ENCODE measurements at places on chromosomes 4 and X.

DNA sequence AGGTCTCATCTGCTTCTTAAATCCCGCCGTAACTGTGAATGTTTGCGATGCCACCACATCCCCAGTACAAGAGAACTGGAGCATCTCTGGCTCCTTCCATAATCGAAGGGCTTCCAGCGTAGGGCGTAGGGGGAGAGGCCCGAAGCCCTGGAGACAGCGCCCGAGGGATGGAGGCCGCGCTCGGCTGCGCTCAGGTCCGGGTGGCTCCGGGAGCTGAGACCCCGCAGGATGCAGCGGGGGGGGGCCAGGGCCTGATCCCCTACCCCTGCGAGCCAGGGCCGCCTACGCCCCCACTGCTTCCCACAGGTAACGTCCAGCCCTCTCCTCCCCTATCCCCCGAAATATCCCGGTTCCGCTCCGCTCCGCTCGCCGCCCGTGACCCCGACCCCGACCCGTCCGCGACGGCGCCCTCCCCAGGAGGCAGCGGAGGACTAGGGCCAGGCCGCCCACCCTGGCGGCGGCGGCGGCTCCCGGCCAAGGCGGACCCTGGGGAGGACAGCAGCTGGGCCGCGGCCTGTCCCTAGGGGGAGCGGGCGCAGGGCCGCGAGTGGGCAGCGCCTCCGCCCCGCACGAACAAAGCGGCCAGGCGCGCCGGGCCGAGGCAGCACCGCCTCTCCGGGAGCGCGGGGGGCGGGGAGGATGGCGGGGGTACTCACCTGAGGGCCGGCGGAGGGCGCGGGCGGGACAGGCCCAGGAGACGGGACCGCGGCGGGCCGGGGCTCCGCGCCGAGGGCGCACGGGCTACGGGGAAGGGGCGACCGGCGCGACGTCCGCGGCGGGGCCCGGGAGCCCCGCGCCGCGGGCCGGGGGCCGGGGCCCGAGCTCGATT lies 723 bp downstream of the WDFY3 start:
- peak; percentile 55 for DNase-seq

GRCh38 chrX:125203737-125204578 lies 115.7 kb upstream of the TEX13C start:
- DNase-seq = no peak

GRCh38 chr4:181272422-181272821 lies 970.8 kb upstream of the TENM3 start:
- no peak for DNase-seq

- DNase-seq = no peak
These were observed 5.7 kb downstream of the HSD17B13 start for GRCh38 chr4:87316961-87317360.

DNA sequence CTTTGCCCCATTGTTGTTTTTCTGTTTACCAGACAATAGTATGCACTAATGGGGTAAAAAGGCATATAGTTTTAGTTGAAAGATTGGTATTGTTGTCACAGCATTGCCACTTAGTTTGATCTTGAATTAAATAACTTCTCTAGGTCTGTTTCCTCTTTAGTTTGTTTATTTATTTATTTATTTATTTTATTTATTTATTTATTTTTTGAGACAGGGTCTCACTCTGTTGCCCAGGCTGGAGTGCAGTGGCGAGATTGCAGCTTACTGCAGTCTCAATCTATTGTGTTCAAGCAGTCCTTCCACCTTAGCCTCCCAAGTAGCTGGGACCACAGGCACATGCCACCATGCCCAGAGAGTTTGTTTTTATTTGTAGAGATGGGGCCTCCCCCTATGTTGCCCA lies 138.6 kb downstream of the KDM6A start:
- DNase-seq = no peak

DNA sequence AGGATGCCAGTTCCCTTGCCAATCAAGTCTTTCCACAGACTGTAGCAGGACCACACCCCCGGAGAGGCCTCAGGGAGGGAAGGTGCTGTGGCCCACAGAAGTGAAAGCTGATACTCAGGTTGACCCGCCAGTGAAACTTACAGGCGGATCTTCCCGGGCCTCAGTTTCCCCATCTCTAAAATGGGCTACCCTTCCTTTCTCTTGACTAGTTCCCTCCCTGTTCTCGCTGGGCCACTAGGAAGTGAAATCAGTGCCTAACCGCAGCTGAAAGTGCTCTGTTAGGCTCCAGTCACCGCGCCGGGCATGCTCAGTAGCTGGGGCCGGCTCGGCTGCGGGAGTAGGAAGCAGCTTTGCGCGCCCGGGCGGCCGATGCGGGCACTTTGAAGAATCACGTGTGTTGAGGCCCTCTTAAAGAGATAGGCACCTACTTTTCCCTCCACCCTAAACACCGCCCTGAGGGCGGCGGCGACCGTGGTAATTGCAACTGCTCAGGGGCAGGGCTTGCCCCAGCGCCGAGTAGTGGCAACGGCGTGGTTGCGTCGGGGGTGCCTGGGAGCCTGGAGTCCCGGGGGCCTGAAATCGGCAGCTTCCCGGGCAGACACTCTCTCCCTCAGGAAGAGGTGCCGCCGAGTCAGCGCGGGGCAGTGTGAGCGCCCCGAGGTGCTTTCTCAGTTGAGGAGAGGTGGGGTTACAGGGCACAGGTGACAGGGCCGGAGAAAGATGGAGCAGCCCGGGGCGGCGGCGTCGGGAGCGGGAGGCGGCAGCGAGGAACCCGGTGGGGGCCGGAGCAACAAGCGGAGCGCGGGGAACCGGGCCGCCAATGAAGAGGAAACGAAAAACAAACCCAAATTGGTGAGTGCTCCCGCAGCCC lies at the start of gene DIAPH2:
DIAPH2 (plus strand) TSS at position 504 of the 871 bp plus-strand sequence.
- DNase-seq = peak; percentile 79

GRCh38 chr4:121198251-121198650 lies 34.1 kb upstream of the TNIP3 start:
- DNase-seq = no peak

GRCh38 chrX:139201924-139202323 lies 328.6 kb upstream of the F9 start:
- no peak for DNase-seq

DNA sequence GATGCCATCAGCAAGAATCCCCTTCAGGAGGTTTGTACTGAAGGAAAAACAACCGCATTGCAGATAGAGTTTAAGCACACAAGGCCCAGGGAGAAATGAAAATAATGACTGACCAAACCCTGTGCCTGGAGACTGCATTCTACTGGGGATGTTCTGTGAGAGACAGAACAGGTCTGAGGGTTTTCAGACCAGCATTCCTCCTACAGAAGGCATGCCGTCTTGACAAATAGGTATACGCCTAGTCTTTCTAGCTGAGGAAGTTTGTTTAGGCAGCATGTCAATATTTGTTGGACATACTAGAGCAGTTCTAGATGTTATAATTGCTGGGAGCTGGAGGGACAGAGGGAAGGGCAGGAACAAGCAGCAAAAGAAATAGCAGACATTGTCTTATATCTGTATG lies 68.4 kb upstream of the SCOC start:
- no peak for DNase-seq

- DNase-seq = no peak
These were observed 67.7 kb downstream of the TSC22D3 start for GRCh38 chrX:107707866-107708265.

GRCh38 chr4:45004847-45005565 lies 278.6 kb upstream of the GNPDA2 start:
- DNase-seq = no peak

- DNase-seq = no peak
These were observed 61.7 kb upstream of the CAMK2D start for GRCh38 chr4:113823291-113823659.

Measured in EL (cell line).